Amniotic epithelial cell (primary cell): ENCODE measurements at places on chromosomes 3 and 15.

DNA sequence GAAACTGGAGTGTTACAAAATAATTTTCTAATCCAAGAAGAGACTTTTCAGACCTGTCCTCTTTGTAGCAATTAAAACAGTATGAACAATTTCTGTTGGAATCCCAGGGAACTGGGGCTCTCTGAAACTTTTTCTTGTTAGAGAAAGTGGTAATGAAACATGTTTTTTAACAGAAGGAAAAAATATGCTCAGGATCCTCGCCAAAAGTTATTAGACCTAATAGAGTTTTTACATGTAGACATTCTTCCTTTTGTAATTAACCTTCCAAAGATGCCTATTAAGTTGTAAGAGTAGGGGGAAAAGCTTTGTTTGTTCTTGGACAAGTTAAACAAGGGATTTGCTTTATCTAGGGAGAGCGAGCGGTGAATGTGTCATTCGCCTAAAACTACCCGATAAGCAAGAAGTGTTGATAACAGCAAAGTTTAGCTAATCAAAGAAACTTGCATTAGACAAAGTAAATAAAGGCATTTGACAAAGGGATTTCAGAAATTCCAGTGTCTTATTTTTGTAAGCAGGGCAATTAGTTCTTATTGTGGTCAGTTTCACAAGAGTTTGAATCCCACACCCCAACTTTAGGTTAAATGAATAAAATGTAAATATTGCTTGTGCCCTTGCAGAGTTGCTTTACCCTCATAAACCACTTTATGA, 2.3 kb downstream of the RARB start:
- DNase-seq: peak; percentile 86

- DNase-seq: peak; percentile 58
Measured at GRCh38 chr15:63396152-63396928, 14.7 kb upstream of the CA12 start.

GRCh38 chr15:60259469-60259868, 138.3 kb downstream of the ANXA2 start:
- no peak for DNase-seq

DNA sequence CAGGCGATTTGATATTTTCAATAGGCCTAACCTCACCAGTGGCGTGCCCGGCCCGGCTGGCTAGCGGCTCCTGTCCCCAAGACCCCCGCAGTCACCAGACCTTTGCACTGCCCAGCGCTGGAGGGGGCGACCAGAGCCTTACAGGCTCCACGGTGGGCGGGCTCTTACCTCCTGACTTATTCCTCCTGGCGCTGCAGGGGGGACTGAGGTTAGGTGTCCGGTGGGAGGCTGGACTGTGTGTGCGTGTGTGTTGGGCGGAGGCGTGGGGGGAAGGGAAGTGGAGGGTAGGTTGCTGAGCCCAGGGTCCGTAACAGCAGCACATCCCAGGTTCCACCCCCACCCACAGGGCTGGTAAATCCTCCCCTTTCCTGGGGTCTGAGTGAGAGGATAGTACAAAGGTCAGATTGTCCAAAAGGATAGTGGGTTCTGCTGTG, 27.5 kb upstream of the THRB start:
- DNase-seq: no peak

- DNase-seq: no peak
Measured at GRCh38 chr3:40078590-40078989, 230.9 kb upstream of the EIF1B start.

- DNase-seq: no peak
Measured at GRCh38 chr3:126731044-126731443, 27.0 kb downstream of the CHCHD6 start.

DNA sequence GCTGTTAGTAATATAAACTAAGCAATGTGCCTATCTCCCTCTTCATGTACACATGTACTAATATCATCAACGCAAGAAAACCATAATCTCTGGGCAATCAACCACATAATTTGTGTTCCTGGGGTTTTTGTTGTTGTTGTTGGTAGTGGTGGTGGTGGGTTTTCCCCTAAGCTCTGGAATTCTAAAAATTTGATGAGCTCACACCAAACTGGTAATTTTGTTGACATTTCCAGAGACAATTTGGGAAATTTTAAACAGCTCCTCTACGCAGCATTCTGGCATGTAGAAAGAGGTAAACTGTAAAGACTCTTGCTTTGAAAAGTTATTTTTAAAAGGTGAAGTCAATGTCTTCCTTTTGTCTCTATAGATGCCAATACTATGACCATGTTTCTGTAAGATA, 126.7 kb downstream of the IGSF11 start:
- DNase-seq: no peak
